ENCODE measurements at places on chromosomes 2 and 18.

GRCh38 chr2:74696829-74697228, 42.8 kb downstream of the SEMA4F start:
- DNase-seq = no peak

DNA sequence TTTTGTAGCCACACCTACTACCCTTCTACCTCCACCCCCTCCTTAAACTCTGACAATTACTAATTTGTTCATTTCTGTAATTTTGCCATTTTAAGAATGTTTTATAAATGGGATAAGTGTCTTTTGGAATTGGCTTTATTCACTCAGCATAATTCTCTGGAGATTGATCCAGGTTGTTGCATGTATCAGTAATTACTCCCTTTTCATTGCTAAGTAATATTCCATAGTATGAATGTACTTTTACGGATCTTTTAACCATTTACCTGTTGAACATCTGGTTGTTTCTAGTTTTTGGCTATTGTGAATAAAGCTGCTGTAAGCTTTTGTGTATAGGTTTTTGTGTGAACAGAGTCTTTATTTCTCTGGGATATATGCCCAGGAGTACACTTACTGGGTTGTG, 4.1 kb downstream of the GALNT1 start:
- no peak for DNase-seq

DNA sequence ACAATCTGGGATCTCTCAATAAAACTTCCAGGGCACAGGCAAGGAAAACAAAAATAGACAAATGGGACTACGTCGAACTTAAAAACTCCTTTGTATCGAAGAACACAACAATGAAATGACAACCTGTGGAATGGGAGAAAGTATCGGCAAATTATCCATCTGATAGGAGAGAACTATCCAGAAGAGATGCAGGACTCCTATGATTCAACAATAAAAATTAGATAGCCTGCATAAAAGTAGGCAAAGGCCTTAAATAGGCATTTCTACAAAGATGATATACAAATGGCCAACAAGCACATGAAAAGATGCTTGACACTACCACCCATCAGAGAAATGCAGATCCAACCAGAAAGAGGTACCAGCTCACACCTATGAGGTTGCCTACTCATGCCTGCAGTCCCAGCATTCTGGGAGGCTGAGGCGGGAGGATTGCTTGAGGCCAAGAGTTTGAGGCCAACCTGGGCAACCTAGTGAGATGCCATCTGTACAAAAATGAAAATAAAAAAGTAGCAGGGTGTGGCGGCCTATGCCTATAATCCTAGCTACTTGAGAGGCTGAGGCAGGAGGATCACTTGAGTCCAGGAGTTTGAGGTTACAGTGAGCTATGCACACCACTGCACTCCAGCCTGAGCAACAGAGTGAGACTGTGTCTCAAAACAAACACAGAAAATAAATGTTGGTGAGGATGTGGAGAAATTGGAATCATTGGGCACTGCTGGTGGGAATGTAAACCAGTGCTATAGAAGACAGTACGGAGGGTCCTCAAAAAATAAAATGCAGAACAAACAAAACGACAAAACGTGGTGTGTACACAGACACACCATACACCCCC, 21.6 kb downstream of the TWIST2 start:
- DNase-seq = no peak

DNA sequence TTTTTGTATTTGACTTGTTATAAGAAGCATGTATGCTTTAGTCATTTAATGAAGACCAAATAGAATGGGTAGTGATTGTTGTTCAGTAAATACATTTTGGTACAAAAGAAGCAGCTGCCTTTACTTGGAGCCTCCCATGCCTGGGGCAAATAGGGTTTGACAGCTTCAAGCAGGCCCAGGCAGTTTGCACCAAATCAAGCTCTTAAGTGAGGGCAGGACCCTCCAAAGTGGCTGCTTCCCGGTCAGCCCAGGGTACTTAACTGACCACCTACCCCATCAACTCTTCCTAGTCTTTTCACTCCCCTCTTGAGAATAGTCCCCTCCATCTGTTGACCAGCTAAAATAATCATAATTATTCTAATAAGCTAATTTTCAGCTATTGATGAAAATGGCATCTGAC, 5.2 kb downstream of the MAPRE3 start:
- DNase-seq = no peak

All from AG08395 (cell line).